ENCODE measurements at places on chromosomes 4 and X.
A peak's percentile ranks its signal among the peaks of the same experiment; 100 is the strongest.

- no peak for DNase-seq
These were observed 295.9 kb upstream of the TACR3 start for GRCh38 chr4:104015680-104016079.

DNA sequence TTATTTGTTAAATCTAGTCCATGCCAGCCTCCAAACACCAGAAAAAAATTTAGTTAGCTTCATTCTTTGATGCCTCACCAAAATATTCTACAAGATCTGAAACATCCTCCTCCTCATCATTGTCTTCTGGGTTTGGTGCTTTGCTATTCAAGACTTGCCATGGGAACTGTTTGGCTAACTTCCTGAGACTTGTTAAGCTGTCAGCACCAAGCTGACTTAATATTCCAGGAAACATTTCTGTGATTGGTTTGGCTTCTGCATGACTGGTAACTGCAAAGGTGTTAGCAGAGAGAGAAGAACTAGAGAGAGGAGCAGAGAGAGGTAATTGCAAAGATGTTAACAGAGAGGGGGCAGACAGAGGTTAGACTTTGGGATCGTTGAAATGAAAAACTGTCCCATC, 101.3 kb downstream of the PALLD start:
- no peak for DNase-seq

DNA sequence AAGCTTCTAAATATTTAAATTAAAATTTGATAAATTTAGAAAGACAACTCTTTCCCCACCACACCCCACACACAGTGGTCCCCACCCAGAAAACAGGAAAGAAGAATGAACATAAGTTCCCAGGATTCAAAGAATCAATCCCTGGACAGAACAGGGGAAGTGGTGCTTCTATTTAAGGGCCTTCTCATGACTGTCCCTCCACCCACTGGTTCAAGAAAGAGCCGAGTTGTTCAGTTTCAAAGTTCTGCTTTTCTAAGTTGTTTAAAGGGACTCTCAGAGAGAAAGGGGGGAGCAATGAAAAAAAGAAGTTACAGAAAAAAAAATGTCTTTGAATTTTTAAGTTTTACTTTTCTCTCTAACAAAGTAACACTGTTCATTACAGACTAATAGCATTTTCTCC, 195.8 kb downstream of the PDGFC start:
- DNase-seq, result no peak

DNA sequence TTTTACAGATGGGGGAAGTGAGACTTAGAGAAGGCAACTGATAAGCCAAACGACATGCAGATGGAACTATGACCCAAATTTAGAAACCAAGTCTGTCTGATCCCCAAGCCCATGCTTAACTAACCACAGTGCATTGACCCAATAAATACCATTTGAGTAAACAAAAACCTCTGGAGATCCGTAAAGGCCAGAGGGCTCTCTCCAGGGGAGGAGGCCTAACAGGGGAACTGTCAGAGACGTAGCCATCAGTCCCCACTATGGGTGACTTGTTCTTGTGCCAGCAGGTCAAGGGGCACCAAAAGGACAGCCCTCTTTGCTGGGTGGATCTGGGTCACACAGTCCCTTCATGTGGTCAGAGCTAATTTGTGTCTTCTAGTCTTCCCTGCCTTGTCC, 420.2 kb downstream of the BCOR start:
- no peak for DNase-seq

DNA sequence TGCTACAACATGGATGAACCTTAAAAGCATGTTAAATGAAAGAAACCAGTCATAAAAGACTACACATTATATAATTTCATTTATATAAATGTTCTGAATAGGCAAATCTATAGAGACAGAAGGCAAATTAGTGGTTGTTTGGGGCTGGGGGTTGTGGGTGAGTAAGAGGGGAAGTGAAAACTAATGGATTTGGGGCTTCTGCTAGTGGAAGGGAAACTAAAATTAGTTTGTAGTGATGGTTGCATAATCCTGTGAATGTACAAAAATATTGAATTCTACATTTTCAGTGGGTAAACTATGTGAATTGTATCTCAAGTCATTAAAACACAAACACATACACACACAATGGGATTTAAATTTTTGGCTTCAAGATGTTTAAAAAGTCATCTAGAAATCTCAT, 25.4 kb upstream of the LIMCH1 start:
- no peak for DNase-seq

GRCh38 chr4:55851885-55852284, 1.6 kb upstream of the EXOC1 start:
- DNase-seq, result no peak

GRCh38 chrX:9131066-9131465, 97.1 kb upstream of the FAM9B start:
- DNase-seq, result no peak

DNA sequence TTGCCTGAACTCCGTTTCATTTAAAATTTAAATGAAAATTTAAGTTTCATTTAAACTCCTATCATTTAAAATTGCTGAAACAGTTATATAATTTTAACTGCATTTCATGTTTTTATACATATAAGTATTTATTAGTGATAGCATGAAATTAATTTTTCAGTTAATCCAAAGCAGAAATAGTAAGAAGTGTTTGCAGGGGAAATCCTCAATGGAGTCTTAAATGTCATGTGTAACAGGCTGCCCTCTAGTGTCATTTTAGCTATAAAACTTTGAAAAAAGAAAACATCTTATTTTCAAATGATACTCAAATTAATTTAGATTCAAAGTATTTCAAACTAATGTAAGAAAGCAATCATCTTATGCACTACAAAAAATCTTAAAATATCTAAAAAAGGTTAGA, 27.2 kb downstream of the TAPT1 start:
- no peak for DNase-seq

GRCh38 chr4:7766086-7766485, 173.6 kb downstream of the AFAP1 start:
- no peak for DNase-seq

GRCh38 chr4:65367306-65367705, 303.0 kb downstream of the EPHA5 start:
- no peak for DNase-seq

- DNase-seq, result peak; percentile 3
These were observed 88.3 kb downstream of the AMELX start for GRCh38 chrX:11381464-11381863.

- peak; percentile 25 for DNase-seq
These were observed 2.8 kb upstream of the PCDH7 start for GRCh38 chr4:30717208-30718020.
